Activated T-helper 1 cell treated with anti-CD3 and anti-CD28 coated beads, Interleukin-12 subunit alpha, Interleukin-12 subunit beta, Interleukin-2, Interleukin-4 antibody, amounts not matched to agents 30 ng/mL and 10 ng/mL and 1 ng/mL, durations not matched to agents 14 hours and 24 hours and 36 hours (primary cell): ENCODE measurements at places on chromosomes 7 and 10.

DNA sequence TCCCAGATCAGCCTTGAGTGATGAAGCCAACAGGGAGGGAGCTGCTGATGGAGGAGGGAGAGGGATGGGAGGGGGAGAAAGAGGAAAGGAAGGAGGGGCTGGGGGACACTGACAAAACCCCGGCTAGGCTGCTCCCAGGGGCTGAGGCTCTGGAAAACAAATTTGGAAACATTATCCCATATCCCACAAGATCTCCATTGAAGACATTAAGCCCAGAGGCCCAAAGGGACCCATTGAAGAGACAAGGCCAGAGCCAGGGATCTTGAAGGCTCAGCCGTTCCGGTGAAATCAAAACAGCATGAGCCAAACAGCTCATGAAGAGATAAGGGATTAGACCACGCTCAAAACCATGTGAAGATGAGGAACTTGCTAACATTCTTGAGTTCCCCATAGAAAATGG lies 184.3 kb upstream of the ITGB1 start:
- no peak for DNase-seq

DNA sequence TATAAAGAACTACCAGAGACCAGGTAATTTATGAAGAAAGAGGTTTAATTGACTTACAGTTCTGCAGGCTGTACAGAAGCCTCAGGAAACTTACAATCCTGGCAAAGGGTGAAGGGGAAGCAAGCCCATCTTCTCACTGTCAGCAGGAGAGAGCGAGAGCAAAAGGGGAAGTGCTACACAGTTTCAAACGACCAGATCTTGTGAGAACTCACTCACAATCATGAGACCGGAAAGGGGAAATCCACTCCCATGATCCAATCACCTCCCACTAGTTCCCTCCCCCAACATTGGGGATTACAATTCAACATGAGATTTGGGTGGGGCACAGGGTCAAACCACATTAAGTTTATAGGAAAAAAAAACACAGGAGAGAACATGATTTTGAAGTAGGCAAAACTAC lies 222.1 kb upstream of the SHH start:
- no peak for DNase-seq

GRCh38 chr7:99525713-99526440 lies 21.4 kb downstream of the ZKSCAN5 start:
- no peak for DNase-seq

GRCh38 chr10:30836406-30836805 lies 195.3 kb downstream of the ZNF438 start:
- no peak for DNase-seq

DNA sequence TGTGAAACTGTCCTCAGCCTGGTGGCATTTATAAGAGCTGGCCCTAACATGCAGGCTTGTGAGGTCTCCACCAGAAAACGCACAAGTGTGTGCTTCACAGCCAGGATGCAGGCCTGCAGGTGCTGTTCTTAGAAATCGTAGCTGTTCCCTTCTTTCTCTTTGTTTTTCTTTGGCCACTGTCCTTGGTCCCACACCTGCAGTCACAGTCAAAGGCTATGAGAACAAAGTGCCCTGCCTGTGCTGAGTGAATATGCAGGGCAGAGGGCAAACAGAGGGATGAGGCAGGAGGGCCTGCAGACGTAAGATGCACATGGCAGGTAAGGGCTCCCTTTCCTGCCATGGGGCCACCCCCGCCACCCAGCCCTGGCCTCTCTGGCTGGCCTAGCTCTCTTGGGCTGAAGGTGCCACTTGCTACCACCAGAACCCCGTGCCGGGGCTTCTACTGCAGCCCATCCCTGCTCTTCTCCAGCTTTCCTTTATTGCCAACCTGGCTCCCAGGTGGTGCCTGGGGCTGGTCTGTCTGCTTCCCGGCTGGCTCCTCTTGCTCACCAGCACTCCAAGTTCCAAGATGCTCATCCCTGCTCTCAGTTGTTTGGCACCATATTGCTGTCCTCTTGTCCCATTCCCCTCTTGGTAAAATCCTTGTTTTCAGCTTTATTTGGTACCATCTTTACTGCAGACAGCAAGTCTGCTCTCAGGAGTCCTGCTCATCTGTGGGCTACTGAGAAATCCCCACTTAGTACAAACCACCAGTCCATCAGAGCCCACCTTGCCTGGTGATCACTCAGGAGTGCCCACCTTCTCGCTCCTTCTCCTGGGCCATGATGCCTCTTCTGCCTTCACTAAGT lies 308.1 kb upstream of the ZMIZ1 start:
- no peak for DNase-seq

GRCh38 chr10:124060148-124060720 lies 33.2 kb downstream of the CHST15 start:
- no peak for DNase-seq

- DNase-seq = no peak
Measured at GRCh38 chr10:112526139-112526538, 79.1 kb downstream of the VTI1A start.

DNA sequence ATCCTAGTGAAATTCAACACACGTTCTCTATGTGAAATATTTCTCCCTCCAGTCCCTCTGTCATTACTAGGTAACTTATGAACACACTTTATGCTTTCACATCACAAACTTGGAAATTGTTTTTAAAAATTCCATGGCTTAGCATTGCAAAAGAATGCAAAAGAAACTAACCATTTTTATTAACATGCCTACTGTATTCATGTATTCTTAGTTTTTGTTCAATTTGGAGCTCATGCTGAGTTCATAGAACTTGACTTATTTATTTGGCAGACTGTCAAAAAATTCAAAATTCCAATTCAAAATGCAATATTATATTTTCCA lies 155.0 kb upstream of the SEMA3C start:
- DNase-seq = no peak

- no peak for DNase-seq
Measured at GRCh38 chr7:85237721-85238120, 50.9 kb upstream of the SEMA3D start.

DNA sequence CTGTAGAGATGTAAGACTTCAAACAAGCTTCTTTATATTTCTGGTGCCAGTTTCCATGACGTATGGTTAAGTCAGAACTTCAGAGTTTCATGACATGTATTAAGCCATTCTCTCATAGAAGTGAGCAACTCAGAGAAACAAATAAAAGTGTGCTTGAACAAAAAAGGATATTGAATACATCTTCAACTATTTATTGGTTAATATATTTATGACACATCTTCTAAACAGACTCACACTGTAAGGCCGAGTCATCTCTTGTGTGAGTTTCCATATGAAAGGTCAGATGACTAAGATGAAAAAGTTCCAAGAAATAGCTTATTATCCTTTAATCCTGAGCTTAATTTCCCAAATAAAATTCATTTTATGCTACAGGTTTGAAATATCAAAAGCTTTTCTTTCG lies 105.5 kb upstream of the CSTF2T start:
- DNase-seq = no peak

- DNase-seq = no peak
Measured at GRCh38 chr7:158387546-158387891, 200.1 kb downstream of the PTPRN2 start.

DNA sequence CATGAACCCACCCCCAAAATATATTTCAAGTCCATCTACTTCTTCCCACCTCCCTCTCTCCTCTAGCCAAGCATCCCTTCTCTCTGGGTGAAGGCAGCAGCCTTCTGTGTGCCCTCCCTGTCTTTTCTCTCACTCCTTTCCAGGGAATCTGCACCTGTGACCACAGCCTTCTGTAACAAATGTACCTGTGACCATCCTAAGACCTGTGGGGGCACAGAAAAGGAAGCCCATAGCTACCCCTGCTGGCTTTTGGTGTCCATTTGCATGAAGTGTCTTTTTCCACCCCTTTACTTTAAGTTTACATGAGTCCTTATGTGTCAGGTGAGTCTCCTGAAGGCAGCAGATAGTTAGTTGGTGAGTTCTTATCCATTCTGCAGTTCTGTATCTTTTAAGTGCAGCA lies 2.0 kb upstream of the TBXAS1 start:
- DNase-seq = no peak

DNA sequence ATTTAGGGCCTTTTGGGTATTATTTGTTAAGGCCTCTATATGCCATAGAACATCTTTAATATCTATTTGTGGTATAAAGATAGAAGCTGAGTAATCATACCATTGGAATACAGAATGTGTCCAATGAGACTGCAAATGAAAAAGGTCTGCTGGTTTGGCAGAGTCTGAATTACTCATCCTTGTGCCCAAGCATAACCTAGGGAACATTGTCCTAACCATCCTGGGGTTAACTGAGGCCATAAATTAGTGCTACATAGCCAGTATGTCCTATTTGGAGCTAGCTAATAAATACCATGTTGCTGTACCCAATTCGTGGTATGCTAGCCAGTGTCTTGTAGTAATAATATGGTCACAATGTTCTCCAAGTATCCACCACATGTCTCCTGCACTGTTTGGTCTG lies 117.1 kb downstream of the ANKRD26 start:
- DNase-seq = no peak

- DNase-seq = peak; percentile 16
Measured at GRCh38 chr10:132248455-132249225, 59.1 kb downstream of the STK32C start.

DNA sequence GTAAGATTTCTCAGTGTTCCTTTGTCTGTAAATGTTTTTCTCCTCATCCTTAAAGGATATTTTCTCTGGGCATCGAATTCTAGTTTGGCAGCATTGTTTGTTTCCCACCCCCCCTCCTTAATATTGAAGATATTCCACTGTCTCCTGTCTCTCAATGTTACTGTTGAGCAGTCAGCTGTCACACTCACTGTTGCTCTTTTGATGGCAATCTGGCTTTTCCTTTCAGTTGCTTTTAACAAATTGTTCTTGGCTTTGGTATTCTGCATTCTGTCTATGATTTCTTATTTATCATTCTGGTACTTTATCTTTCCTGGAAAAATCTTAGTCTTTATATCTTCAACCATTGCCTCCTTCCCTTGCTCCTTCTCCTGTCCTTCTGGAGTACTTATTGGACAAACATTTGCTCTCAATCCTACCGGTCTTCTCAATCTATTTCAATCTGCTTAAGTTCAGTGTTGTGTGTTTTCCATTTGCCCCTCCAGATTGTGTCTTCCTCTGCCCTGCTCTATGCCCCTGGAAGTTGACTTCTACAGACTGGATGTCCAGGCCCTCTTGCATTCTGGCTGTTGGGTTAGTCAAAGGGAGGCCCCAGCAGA lies 9.3 kb upstream of the GTPBP4 start:
- DNase-seq = no peak
